Stimulated activated CD4-positive, alpha-beta T cell treated with anti-CD3 and anti-CD28 coated beads, Interleukin-1b, Interleukin-23, amount 100 ng/mL, for 1 hour (primary cell): ENCODE measurements at places on chromosomes 1 and 21.

DNA sequence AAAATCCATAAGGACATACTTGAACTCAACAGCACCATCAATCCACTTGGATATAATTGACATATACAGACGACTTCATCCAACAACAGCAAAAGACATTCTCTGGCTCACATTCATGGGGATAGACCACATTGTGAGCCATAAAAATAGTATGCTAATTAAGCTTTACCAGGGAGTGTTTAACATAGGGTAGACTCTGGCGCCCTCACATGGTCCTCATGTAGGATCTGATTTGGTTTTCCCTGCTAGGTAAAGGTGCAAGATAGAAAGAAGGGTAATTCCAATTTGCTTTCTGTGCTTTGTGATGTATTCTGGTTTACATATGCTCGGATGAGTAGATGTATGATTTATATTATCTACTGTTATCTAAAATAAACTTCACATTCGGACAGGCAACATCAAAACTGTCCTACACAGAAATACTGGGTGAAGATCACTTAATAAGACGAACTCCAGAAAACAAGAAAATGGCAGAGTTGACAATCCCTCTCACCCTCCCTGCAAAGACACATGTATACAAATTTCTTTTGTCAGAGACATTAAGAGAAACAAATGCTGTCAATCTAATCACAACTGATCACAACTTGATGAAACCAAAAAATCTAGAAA, 27.7 kb downstream of the CR1L start:
- DNase-seq = no peak

DNA sequence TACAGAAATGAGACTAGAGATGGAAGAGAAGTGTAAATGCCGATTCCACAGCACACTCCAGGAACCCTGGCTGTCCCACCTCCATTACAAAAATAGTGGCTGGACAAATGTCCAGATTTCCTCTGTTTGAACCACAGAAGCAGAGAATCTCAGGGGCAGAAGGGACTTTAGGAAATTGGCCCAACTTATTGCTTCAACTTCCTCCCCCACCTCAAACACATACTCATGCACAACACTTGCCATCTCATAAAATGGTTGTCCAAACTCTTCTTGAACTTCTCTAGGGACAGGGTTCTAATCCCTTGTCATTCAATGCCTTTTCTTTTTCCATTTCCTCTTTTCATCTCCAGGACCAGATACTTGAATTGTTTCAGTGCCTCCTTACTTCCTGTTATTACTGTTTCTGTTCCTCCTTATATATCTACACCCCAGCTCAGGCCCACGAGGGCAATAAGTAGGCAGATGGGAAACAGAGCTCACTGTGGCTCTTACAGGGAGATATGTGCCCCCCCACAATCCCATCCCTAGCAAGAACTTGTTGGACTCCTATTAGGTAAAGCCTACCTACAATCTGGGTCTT, 8.5 kb upstream of the B4GALT3 start:
- DNase-seq = no peak

DNA sequence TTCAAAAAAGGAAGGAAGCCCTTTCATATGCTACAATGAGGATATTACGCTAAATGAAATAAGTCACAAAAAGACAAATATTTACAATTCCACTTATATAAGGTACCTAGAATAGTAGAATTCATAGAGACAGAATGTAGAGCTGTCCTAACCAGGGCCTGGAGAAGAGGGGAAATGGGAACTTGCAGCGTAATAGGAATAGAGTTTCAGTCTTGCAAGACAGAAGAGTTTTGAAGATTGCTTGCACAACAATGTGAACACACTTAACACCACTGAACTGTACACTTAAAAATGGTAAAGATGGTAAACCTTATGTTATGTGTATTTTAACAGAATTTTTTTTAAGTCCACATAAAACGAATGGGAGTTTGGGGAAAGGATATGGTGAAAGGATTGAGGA, 2.9 kb downstream of the CD1B start:
- DNase-seq = no peak

GRCh38 chr1:41366455-41367287, 5.4 kb downstream of the FOXO6 start:
- no peak for DNase-seq

GRCh38 chr1:232403017-232403714, 226.8 kb downstream of the SIPA1L2 start:
- DNase-seq = no peak

- DNase-seq = no peak
These were observed 156.3 kb downstream of the PCBP3 start for GRCh38 chr21:45799765-45800338.

DNA sequence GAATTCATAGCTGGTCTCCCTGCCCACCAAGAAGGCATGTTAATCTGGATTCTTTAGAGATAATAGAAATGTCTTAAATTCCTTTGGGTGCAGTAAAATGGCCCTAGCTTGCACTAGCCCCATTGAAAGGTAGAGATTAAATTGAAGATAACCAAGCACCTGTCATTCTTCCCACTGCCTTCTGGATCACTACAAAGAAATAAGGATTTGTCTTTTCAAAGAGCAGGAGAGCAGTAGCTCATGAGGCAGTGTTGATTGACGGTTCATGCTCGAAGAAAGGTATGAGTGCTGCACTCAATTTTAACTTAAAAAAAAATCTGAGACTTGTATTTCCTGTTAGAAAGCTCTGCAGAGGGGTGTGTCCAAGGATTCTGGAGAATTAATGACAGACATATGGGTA, 74.9 kb upstream of the F3 start:
- DNase-seq = no peak

GRCh38 chr1:206001476-206001888, 1.7 kb downstream of the RAB7B start:
- DNase-seq = no peak

DNA sequence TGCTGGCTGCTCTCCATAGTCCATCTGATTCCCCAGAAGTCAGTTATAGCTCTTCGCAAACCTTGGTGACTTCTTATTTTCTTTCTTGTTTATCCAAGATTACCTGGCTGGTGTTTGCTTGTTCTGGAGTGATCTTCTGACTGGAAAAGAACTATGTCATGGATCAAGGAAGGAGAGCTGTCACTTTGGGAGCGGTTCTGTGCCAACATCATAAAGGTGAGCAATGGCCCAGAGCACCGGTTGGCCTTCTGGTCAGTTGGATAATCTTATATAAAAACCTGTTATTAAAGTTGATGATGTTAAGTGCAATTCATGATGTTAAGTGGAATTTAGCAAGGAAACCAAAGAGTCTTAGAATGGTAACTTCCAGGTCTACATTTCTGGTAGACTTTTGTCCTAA, 672 bp downstream of the DHDDS start:
- DNase-seq = no peak

- no peak for DNase-seq
These were observed 729.0 kb upstream of the BRINP3 start for GRCh38 chr1:191206513-191207207.

- no peak for DNase-seq
These were observed 6.3 kb downstream of the LRRC53 start for GRCh38 chr1:74505928-74506710.

- DNase-seq = no peak
These were observed 11.8 kb downstream of the LAPTM5 start for GRCh38 chr1:30745834-30746208.
